ENCODE measurements at places on chromosomes 2 and 18.

DNA sequence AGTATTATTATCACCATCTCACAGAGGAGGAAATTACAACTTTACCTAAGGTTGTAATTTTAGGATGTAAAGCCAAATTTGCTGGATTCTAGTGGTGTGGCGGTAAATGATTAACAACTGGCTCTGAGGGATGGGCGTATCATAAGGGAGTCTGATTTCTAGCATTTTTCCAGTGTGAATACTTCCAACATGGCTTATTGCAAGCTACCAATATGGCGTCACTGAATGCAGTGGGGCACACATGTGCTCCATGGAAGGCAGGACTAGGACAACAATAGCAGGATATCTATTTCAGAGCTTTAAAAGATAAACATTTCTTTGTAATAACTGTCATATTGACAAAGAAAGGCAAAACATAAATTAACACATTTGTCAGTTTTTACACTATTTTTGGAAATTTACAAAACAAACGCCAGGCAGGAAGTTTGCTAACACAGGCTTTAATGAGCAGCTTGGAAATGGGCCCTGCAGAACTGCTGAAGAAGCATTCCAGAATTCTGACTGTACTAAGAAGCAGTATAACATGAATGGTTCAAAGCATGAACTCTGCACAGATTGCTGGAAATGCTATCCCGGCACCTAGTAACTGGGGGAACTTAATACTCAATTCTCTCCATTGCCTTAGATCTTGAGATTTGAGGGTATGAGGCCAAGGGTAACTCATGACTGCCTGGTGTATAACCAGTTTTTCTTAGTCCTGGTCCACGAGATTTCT is 439.3 kb upstream of the MAP2 start:
- no peak for DNase-seq

GRCh38 chr18:63290821-63291200 is 28.8 kb downstream of the BCL2 start:
- DNase-seq: no peak

DNA sequence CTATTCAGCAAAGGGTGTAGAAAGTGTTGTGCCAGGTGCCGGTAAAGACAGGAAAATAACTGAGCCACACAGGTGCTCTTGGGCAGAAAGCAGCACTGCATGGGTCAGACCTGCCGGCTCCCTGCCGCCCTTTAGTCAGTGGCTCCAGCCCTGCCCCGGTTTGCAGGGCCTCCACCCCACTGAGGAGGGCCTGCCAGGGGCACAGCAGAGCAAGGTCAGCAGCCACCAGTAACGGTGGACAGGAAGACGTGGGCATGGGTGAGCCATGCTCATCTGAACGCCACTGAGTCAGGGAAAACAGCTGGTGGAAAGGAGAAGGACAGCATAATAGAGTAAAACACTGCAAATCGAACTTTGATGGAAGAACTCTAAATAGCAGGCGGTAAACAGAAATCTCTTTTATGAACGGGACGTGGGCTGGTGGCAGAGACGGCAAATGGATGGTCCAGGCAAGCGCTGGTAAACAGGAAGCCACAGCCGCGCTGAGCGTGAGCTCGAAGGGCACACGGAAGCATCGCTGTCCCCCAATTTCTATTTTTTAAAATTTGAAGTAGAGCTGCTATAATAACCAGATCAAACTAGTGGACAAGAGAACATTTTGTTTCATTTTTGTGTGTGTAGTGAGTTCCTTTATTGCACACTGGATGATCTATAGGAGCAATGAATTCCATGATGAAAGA is 141.8 kb upstream of the ALKAL2 start:
- no peak for DNase-seq

- DNase-seq: no peak
These were observed 250.2 kb downstream of the LPIN1 start for GRCh38 chr2:11996618-11997017.

- DNase-seq: no peak
These were observed 39.1 kb upstream of the GPR17 start for GRCh38 chr2:127606625-127607398.

DNA sequence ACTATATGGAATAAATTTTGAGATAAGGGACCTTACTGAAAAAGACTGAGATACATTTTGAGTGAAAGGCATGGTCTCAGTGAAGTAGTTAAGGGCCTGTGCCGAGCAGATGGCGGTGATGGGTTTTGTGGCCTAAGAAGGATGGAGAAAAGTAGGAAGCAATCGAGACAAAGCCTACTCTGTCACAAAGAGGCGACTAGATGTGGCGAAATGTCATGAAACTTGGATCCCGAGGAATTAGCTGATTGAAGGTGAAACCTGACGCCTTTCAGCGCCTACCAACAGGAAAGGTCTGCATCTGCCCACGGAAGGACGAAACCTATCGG is 558 bp upstream of the CEP192 start:
- DNase-seq: no peak

- DNase-seq: no peak
These were observed 1074.4 kb upstream of the GYPC start for GRCh38 chr2:125581557-125581956.

- DNase-seq: no peak
These were observed 679 bp downstream of the PTMA start for GRCh38 chr2:231708773-231709635.

GRCh38 chr2:75367401-75367800 is 168.1 kb upstream of the TACR1 start:
- DNase-seq: no peak

- DNase-seq: no peak
These were observed 726.8 kb upstream of the DDX18 start for GRCh38 chr2:117087535-117088291.

DNA sequence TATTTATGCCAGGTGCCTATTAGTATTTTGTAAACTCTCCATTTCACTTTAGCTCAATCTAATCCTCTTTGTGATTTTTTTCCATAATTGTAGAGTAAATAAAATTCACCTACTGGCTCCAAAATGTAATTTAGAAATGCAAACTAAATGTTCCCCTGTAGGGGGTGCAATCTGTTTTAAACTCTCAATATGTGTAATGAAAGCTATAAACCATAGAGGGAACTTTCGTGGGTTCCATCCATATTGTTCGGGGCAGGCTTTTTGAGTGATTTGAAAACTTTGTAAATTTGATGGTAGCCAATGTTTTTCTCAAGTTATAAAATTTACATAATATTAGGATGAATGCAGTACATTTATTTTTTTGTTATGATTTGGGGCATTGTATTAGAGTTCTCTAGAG is 49.4 kb downstream of the TSPYL6 start:
- no peak for DNase-seq

- no peak for DNase-seq
These were observed 379.8 kb upstream of the LINC00305 start for GRCh38 chr18:64528646-64529045.

- no peak for DNase-seq
These were observed 27.4 kb upstream of the ERCC3 start for GRCh38 chr2:127321303-127321702.

GRCh38 chr2:30301551-30301950 is 70.2 kb downstream of the LBH start:
- DNase-seq: no peak

DNA sequence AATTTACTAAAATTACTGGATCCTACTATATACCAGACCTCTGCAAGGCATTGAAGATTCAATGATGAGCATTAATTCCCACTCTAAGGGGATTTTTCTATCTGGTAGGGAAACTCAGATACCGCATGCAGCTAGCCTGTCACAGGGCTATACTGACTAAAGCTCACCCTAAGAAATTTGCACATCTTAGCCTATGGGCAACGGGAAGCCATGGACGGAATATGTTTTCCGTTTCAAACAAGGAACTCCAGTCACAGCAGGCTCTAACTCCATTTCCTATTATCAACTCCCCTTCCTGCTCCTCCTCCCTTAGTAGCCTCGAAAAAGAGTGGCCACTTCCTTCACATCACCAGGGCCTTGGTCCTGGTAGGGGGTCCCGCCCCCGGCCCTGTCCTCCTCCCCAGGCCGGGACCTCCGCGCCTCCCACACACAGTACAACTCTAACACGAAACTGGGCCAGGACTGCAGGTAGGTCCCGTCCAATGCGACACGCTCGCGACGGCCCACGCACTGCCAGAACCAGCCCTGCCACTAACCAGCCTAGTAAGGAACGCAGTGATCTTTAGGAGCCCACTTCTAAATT is 659 bp upstream of the COX5B start:
- no peak for DNase-seq

DNA sequence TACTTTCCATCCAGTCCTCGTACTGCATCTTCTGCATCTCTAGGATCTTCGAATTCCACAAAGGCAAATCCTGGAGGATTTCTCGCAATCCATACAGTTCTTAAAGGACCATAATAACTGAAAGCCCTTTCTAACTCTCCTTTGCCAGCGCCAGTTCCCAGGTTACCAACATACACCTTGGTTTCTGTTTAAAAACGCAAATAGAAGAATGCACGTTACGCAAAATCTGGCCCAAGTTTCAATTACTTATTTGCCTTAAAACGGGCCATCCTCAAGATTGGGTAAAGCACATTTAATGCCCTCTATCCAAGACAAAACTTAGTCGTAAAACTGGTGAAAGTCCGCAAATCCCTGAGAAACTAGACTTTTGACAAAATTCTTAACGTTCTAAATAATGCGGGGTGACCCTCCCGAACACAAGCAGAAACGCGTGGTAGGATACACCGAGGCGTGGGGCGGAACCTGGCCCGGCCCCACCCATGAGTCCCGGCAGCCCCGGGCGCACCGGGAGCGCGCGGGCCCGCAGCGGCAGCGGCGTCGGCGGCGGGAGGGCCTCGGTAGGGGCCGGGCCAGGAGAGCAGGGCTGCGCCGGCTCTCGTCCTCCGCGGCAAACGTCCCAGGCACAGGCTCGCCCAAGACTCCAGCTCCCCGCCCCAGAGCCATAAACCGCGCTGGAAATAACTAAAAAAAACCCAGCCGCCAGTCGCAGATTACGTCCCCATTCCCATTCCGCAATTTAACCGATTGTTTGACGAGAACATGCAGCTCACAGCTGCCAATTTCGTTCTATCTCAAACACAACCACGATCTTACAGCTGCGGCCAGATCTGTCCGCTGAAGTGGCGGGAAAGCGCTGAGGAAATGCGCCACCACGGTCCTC is 910 bp downstream of the SRSF7 start:
- peak; percentile 31 for DNase-seq

GRCh38 chr2:17422061-17422460 is 96.2 kb downstream of the RAD51AP2 start:
- DNase-seq: no peak

GRCh38 chr18:70127359-70127758 is 78.1 kb downstream of the RTTN start:
- DNase-seq: no peak

DNA sequence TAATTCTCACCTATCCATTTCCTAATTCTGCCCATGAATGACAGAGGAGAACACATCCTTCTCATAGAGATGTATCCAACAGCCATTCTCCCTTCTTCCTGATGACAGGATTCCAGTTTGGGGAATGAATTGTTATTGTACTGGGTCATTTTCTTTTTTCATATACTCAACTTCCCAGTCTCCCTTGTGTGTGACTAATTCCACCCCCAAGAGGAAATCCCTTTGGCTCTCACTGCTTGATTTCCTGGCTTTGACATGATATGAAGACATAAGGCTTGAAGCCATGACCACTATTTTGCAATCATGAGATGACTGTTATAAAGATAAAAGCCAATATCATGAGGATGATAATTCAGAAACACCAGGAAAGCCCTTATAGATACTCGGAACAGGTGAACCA is 384.7 kb upstream of the ACVR2A start:
- DNase-seq: no peak

DNA sequence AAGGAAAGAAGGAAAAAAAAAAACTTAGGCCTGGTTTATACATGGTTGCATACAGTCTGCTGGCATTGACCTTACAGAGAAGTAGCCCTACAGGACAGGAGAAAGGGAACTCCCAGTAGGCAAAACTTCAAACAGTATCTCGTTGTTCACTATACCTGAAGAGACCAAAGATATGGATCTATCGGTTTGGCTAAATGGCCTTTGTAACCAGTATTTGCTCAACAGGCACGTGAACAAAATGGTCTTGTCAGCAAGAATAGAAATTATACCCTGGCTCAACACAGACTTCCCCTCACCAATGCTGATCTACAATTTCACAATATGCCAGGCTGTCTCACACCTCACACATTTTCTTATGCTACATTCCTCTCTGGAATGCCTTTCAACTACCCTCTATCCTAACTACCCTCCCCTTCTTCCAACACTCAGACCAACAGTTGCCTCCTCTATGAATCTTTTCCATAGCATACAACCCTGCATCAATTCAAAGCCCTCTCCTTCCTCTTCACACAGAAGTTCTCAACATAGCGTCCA is 13.7 kb downstream of the HYCC2 start:
- DNase-seq: no peak

- no peak for DNase-seq
These were observed 75.1 kb downstream of the CTAGE1 start for GRCh38 chr18:22342625-22343024.

DNA sequence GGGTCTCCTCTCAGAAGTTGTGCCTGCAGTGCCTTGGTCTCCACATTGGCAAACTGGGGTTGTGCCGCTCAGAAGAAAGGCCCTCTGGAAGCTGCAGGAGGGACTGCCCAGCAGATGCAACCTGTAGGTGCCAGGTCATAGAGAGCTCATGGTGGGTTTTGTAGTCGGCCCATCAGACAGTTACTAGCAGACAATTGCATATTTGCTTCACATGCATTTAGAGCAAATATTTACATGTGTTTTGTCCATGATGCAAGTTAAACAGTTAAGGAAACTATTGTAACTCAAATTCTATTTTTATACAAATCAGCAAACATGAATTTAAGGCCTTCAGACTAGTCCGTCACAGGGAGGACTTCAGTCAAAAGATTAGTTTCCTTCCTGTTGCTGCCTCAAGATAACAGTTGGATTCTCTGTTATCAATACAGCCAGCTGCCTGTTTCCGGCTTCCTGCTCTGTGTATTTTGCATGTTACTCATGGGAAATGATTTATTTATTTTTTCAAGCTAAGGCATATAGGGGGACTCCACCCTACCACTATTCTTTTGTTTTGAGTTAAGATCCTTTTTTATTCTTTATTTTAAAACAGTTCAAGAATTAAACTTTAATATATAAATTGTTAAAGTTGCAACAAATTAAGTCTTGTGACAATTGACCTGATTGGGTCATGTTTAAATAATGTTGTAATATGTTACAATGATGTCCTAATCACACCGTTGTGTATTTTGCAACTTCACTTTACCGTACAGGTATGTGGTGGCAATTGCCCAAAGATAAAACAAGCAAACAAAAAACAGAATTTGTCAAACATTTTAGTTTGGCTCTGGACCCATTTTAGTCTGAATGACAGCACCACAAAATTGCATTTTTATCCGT is 133.5 kb downstream of the SPTBN1 start:
- DNase-seq: no peak

- DNase-seq: no peak
These were observed 140.0 kb upstream of the CYP1B1 start for GRCh38 chr2:38215993-38216392.

- no peak for DNase-seq
These were observed 240.2 kb upstream of the CCDC68 start for GRCh38 chr18:55199291-55199963.

DNA sequence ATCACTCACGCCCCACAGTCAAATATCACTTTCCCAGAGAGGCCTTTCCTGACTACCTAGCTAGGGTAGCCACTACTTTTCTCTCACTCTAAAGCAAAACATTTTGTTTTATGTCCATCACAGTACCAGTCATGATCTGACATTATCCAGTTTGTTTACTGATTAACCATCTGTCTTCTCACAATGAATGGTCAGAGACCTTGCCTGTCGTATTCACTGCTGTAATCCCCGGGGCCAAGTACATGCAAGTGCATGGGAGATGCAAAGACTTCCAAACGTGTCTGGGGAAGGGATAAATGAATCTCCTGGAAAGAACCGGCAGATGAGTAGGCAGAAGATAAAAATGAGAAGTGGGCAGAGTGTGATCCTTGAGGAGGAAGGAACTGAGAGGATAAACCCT is 39.7 kb downstream of the THUMPD2 start:
- no peak for DNase-seq
